ENCODE measurements at places on chromosomes 2 and 18.

DNA sequence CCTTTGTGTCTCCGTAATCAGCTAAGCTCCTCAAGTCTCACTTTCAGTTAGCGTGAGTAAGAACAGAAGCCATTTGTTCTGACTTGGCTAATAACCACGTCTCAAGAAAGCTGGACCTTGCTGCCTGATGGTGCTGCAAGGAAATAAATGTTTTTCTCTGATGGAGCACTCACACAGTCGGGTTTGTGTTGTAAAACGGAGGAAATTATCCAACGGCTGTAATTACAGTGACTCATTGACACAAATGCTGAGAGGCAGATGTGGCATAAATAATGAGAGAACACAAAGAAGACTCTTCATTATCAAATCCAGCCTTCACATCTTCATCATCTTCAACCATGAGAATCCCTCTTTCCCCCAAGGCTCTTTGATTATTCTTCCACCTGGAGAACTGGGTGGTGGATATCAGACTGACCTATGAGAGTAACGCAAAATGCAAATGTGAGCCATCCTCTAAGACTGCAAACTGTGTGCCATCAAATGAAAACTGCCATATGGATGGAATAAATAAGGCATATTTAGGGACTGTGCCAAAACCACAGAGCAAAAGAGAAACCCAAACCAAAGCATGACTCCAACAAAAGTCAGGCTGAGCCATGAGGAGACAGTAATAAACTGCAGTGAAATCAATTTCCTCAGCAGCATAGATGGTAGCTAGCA, 252.6 kb downstream of the RND3 start:
- no peak for DNase-seq

GRCh38 chr2:44929735-44930273, 11.7 kb upstream of the SIX3 start:
- DNase-seq, result no peak

DNA sequence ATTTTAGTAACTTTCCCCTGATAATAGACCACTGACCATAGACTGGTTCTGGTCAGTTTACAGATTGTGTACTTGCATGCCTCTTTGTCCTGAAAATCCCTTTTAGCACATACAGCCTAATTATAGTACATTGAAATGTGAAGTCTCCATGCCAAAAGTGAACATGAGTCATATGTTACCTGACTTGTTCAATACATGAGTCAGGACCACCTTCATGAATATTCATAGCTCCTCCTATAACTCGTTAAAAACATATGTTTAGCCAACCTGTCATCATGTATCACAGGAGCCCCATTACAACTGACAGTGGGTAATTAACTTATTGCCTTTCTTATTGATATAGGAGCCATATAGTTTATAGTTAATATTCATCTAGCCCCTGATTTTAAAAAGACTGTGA, 78.6 kb downstream of the SH3YL1 start:
- no peak for DNase-seq

GRCh38 chr2:44707945-44708660, 233.4 kb upstream of the SIX3 start:
- DNase-seq, result no peak

DNA sequence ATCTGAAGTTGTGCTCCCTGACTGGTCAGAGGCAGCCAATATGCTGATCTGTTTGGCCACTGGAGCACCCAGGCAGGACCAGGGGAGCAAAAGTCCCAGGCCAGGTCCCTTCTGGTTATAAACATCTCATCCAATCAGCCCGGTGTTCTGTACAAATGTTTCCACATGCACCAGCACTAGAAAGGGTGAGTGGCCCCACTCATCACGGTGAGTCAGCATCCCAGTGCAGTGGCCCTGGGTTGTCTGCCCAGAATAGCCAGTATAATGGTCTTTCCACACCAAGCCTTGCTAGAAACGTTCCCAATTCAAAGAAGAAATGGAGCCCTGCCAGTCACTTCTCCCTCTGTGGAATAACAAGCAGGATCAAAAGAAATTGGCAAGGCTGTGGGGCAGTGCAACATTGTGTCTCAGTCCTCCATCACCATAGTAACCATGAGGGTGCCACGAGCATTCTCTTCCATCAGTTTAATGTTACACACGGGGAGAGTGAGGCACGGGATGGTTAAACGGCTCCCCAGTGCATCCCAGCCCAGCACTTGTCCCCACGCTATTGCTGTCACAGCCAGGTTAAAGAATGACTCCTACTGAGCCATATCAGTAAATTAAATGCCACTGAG, 174.9 kb downstream of the SEPTIN10 start:
- DNase-seq, result no peak

GRCh38 chr18:49784427-49785185, 28.7 kb downstream of the ACAA2 start:
- no peak for DNase-seq

DNA sequence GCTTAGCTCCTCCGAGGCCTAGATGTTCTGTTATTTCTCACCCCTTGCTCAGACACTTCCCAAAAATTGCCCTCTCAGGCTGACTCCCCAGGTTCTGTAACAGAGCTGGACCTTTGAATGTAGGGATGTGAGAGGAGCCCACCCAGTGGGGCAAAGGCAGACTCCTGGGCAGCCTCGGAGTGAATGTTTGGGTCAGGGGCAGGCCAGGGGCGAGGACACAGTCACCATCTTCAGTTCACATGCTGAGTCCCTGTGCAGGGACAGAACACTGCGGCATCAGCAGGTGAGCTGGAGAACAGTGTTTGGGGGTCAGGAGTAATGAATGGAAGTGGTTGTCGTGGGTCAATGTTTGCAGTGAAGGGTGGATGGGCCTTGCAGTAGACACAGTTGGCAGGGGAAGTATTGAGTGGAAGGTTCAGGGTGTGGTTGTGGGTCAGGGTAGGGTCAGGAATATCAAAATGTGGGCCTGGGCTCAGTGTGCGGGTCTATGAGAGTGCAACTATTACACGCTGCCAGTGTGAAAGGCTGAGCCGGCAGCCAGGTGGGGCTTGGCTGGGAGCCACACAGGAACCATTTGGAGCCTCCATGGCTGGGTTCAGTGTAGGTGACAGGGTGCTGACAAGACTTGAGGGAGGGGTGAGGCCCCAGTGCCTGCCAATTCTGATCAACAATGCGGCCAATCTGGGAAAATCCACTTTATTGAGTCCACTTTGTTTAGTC, 4.4 kb downstream of the IHH start:
- DNase-seq, result no peak

GRCh38 chr2:146893500-146894041, 951.3 kb upstream of the ACVR2A start:
- DNase-seq, result no peak

DNA sequence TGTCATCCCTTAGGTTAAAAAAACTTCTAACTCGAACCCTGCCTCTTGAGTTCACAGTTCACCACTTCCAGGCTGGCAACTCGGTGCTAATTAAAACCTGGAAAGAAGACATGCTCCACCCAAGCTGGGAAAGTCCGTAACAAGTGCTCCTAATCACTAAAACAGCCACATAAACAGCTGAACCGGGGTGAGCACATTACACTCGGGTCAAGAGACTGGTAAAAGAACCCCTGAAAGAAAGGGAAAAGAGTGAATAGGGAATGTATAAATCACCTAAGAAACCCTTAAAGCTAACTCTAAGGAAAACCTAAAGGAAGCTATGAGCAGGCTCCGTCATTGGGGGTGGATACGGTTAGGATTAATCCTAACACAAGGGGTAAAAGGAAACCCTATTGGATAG, 102.0 kb downstream of the HIBCH start:
- DNase-seq, result no peak

GRCh38 chr2:109264595-109265328, 135.8 kb downstream of the SH3RF3 start:
- no peak for DNase-seq

GRCh38 chr18:49728542-49728941, 84.8 kb downstream of the ACAA2 start:
- peak; percentile 6 for DNase-seq

DNA sequence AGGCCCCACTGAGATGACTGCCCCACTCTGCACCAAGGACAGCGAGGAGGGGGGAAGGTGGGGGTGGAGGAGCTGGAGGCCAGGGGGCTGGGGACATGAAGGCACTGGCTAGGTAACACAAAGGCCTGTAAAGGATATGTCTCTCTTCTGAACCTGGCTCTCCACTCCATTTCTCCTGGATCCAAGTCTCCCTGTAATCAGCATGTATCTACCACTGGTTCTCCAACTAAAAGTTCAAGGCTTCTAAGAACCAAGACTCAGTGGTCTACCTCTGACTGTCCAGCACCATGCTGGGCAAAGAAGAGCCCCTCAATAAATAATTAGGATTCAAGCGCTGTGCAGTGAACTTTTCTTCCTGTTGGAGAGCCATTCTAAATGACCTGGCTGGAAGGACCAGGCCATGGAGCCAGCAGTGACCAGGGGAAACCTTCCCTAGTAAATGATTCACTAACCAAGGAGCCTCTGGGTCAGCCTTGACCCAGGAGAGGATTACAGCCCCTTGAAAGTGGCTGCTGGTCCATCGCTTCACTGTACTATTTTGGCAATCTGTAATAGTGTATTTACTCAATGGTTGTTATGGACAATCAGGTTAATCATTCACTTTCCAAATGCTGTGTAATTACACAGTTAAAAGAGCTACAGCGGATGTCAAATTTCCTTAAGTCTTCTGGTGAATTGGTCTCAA, 73.2 kb downstream of the BCL11A start:
- DNase-seq, result no peak

GRCh38 chr18:697800-698199, 14.6 kb downstream of the ENOSF1 start:
- no peak for DNase-seq

- DNase-seq, result no peak
Measured at GRCh38 chr2:28951910-28952835, 28.9 kb upstream of the TOGARAM2 start.

- DNase-seq, result no peak
Measured at GRCh38 chr2:189698020-189698887, 23.8 kb downstream of the ANKAR start.

DNA sequence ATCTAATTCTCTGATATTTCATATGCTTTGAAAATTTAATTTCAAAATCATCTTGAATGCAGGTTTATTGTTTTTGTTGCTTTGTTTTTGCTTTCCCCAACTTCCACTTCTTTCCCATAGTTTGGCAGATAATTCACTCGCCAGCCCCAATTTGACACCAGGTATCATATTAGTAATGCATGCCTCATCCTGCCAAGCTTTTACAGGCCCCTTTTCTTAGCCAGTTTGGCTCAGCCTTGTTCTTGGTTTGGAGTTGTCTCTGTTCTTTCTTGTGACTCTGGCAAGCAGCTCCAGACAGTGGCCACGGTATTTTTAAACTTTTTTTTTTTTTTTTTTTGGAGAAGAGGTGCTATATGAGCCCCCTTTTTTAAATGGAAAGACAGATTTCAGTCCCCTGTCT, 65.3 kb downstream of the PMS1 start:
- no peak for DNase-seq

- DNase-seq, result no peak
Measured at GRCh38 chr2:17538844-17539554, 1.5 kb upstream of the VSNL1 start.

DNA sequence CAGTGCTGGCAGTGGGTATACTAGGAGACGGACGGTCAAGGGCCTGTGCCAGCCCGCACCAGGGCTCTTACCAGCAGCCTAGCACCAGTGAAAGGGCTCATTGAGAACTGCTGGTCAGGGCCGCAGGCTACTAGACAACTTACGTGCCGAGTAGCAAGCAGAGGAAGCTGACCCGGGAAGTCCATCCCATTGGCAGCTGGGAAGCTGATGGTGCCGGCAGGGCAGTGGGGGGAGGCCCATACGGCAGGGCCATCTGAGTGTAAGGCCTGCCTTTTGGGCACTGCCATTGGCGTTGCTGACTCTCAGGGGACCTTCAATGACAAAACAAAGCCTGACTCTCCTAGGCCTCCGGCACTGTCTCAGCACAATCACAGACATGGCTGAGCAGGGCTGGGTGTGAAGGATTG, 20.6 kb downstream of the EFR3B start:
- DNase-seq, result no peak

- DNase-seq, result no peak
Measured at GRCh38 chr2:26731714-26732113, 32.4 kb upstream of the SLC35F6 start.

- DNase-seq, result no peak
Measured at GRCh38 chr2:24813691-24814137, 20.5 kb downstream of the CENPO start.

- no peak for DNase-seq
Measured at GRCh38 chr18:46563317-46563716, 93.7 kb downstream of the LOXHD1 start.

DNA sequence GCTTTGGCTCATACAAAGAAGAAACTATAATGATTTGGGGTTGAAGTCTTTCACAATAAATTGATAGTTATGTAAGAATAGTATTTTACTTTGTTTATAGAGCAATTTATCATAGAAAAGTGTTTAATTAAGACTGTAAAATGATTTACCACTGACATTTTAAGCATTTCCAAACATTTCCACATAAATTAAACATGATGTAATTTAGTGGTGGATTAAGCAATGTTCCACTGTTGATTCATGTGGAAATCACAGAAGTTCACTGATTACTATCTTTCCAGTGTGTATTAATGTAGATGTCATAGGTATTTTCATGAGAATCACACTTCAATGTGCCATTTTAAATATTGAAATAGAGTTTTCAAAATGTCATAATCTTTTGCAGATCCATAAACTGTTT, 40.1 kb upstream of the GRB14 start:
- DNase-seq, result no peak

GRCh38 chr2:241191081-241191480, 2.6 kb downstream of the ANO7 start:
- DNase-seq, result no peak
